Large intestine (tissue), 12 donors: ENCODE measurements at places on chromosomes 4 and X. TPM values are rescaled to one million over a fixed set of nuclear protein-coding genes. Genes with fewer than 3 reads are reported as not detected.

- H3K4me1 ChIP-seq, result no peaks in the 10 kb centered on the region
- H3K27me3 ChIP-seq, result no peaks in the 10 kb centered on the region
- no peak for DNase-seq
- H3K4me3 ChIP-seq, result no peak overlapping the region
- H3K36me3 ChIP-seq, result peaks cover 3% of the 10 kb centered on the region
- no peak overlapping the region for H3K27ac ChIP-seq
These were observed 71.3 kb downstream of the ANKRD17 start for GRCh38 chr4:73187325-73187724.

The BLTP1 gene
- 61.9 TPM for polyA plus RNA-seq

DNA sequence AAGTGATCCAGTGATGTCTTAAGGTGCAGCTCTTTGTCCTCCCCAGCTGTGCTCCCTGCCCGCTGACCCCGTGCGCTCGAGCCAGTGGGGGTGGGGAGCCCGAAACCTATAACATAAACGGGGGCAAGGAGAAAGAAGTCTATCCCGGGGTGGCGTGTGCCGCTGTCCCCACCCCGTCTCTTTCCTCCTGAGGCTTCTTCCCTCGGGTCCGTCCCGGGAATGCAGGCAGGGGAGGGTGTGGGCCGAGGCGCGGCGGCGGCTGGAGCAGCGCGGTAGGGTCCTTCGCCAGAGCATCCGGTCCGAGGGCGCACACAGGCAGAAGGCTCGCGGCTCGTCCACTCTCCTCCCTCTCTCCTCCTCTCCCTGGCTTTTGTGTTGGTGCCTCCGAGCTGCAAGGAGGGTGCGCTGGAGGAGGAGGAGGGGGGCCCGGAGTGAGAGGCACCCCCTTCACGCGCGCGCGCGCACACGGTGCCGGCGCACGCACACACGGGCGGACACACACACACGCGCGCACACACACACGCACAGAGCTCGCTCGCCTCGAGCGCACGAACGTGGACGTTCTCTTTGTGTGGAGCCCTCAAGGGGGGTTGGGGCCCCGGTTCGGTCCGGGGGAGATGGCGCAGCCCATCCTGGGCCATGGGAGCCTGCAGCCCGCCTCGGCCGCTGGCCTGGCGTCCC is at the start of gene RAB33A:
TSS of gene RAB33A (plus strand) at position 517 of the 681 bp plus-strand sequence. CDS start at position 618, 101 bp downstream.
- H3K27me3 ChIP-seq, result peaks cover 22% of the 10 kb centered on the region
- peaks cover 5% of the 10 kb centered on the region for H3K4me1 ChIP-seq
- no peak within 1 kb of the TSS for H3K27ac ChIP-seq
- DNase-seq, result peak; percentile 42
- peak within 1 kb of the TSS; percentile 46 for H3K4me3 ChIP-seq
- no peaks in the 10 kb centered on the region for H3K36me3 ChIP-seq

- H3K36me3 ChIP-seq, result no peaks in the 10 kb centered on the region
- no peak overlapping the region for H3K4me3 ChIP-seq
- no peak for DNase-seq
These were observed 219.7 kb upstream of the NDST3 start for GRCh38 chr4:117814277-117815246.

DNA sequence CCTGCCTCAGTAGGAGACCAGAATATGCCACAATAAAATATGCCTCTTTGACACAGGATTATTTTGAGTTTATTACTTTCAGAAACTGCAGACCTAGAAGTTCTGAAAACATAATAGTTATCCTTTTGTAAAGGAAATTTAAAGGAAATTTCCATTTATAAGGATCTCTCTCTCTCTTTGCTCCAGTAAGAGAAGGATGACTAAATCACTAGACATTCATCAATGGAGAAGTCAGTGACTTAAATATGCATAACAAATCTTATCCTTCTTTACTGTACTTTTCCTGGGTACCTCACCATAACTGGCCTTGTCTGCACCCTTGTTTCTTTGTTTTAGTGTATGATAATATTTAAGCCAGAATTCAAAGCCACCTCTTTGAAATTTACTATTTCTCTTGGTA is 28.3 kb upstream of the OPHN1 start:
- no peaks in the 10 kb centered on the region for H3K27me3 ChIP-seq
- H3K36me3 ChIP-seq, result no peaks in the 10 kb centered on the region
- H3K4me1 ChIP-seq, result no peaks in the 10 kb centered on the region

The PRMT9 gene
- polyA plus RNA-seq, result 12.1 TPM

GRCh38 chr4:4870576-4871241 is 11.2 kb downstream of the MSX1 start:
- H3K27me3 ChIP-seq, result peaks cover 100% of the 10 kb centered on the region
- H3K4me1 ChIP-seq, result peaks cover 9% of the 10 kb centered on the region
- DNase-seq, result no peak
- H3K27ac ChIP-seq, result no peak overlapping the region
- no peak overlapping the region for H3K4me3 ChIP-seq
- H3K36me3 ChIP-seq, result no peaks in the 10 kb centered on the region

GRCh38 chr4:14155803-14156202 is 528.3 kb upstream of the BOD1L1 start:
- no peaks in the 10 kb centered on the region for H3K27me3 ChIP-seq
- no peak for DNase-seq
- no peak overlapping the region for H3K27ac ChIP-seq
- H3K36me3 ChIP-seq, result no peaks in the 10 kb centered on the region

The MAGEA10 gene
- 0.06 TPM for polyA plus RNA-seq

The KIT gene
- polyA plus RNA-seq, result 20.3 TPM

GRCh38 chr4:183304067-183304466 is 16.0 kb downstream of the CLDN22 start:
- H3K27ac ChIP-seq, result no peak overlapping the region
- no peaks in the 10 kb centered on the region for H3K4me1 ChIP-seq
- H3K27me3 ChIP-seq, result no peaks in the 10 kb centered on the region
- peaks cover 5% of the 10 kb centered on the region for H3K36me3 ChIP-seq
- H3K4me3 ChIP-seq, result no peak overlapping the region
- no peak for DNase-seq

DNA sequence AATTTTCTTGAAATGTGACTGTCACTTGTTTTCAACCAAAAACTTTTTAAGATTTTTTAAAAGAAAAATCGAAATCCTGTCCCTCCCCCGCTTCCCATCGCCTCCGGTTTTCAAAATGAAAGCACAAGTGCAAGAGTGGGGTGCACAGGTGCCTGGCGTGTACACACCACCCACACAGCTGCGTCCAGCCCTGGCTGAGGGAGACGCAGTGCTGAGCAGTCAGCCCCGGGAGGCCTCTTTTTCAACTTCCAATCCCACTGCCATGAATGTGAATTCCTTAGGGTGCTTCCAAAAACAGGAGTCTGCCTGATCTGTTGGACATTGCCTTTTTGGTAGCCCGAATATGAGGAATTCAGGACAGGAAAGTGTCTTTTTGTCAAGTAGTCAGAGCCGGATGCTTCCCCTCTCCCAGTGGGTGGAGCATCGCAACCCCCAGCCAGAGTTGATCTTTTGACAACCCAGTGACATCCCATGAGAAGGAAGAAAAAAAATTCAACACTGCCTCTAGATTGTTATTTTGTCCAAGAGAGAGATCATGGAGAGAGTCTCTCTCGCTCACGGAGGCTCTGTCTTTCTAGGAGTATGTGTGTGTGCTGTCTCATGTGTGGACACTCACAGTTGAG is 8.9 kb downstream of the PRRG3 start:
- H3K27me3 ChIP-seq, result no peaks in the 10 kb centered on the region
- no peak overlapping the region for H3K4me3 ChIP-seq
- H3K27ac ChIP-seq, result no peak overlapping the region
- no peaks in the 10 kb centered on the region for H3K4me1 ChIP-seq
- no peaks in the 10 kb centered on the region for H3K36me3 ChIP-seq

The GPAT3 gene
- polyA plus RNA-seq, result 17.0 TPM

DNA sequence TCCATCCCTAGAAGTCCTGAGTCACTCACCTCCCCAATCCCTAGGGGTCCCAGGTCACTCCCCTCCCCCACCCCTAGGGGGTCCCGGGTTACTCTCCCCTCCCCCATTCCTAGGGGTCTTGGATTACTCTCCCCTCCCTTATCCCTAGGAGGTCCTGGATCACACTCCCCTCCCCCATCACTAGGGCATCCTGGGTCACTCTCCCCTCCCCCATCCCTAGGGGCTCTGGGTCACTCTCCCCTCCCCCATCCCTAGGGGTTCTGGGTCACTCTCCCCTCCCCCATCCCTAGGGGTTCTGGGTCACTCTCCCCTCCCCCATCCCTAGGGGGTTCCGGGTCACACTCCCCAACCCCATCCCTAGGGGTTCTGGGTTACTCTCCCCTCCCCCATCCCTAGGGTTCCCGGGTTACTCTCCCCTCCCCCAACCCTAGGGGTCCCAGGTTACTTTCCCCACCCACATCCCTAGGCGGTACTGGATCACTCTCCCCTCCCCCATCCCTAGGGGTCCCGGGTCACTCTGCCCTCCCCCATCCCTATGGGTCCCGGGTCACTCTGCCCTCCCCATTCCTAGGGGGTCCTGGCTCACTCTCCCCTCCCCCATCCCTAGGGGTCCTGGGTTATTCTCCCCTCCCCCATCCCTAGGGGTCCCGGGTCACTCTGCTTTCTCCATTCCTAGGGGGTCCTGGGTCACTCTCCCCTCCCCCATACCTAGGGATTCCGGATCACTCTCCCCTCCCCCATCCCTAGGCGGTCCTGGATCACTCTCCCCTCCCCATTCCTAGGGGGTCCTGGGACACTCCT is 2.1 kb downstream of the ASMTL start:
- no peak for DNase-seq
- peaks cover 5% of the 10 kb centered on the region for H3K4me1 ChIP-seq
- H3K27me3 ChIP-seq, result no peaks in the 10 kb centered on the region

The PABPC5 gene
- polyA plus RNA-seq, result 1.9 TPM

The DCAF16 gene
- polyA plus RNA-seq, result 45.2 TPM

DNA sequence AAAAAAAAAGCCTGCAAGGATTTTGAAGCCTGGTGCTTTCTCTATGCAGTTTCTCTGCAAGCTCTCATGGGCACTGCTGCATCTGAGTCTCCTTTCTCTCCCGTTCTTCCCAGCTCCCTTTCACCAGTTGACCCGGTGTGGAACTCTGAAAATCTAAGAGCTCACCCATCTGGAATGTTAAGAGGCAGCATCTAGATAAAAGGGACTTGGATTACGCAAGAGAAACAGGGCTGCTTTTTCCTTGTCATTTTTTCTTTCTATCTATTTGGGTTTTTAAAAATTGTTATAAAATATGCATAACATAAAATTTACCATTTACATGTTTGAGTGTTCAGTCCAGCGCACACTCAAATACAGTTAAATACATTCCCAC is 95.2 kb upstream of the RPS6KA3 start:
- DNase-seq, result no peak
- H3K27ac ChIP-seq, result peak overlapping the region; percentile 74
- H3K27me3 ChIP-seq, result no peaks in the 10 kb centered on the region

DNA sequence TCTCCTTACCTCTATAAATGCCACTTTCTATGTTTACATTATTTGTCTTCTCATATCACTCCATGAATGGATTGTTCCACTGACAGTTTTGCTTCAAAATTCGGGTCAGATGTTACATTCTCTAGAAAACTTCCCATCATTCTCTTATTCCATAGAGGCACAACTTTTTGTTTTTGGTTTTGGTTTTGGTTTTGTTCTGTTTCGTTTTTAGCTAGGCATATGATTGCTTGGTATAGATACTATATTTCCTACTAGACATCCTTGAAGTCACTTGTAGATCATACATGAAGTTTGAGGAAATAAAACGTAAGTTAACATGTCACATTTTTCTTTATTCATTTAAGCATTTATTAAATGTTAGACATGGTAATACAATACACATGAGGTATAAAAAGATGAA is 961.0 kb downstream of the PCDH18 start:
- DNase-seq, result no peak
- H3K4me3 ChIP-seq, result no peak overlapping the region
- no peaks in the 10 kb centered on the region for H3K36me3 ChIP-seq
- H3K27ac ChIP-seq, result no peak overlapping the region
- no peaks in the 10 kb centered on the region for H3K27me3 ChIP-seq

DNA sequence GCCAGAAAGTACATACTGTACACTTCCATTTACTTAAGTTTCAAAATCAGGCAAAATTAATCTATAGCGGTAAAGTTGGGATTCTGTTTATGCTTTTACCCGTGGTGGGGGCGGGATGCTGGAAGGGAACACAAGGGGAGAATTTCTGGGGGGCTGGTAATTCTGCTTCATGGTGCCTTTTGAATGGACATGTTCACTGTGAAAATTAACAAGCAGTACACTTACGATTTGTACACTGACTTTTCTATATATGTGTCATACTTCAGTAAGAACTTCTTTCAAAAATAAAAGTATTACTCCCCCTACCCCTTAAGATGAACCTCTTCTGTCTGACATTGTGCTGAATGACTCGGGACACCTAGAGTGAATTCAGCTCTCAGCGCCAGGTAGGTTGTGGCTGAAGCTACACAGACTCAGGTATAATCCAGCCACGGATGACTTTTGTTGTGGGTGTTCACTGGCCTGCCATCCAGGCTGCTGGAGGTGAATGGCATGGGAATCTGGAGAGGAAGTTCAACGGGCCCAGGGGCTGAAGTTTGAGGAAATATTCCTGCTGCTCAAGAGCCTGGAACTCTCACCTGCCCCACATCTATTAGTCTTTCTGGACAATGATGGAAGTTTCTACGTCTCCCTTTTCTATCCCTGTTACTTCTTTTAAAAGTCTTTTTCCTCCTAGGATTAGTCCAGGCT is 7.3 kb upstream of the TCEANC start:
- H3K4me3 ChIP-seq, result no peak overlapping the region
- no peaks in the 10 kb centered on the region for H3K27me3 ChIP-seq
- H3K4me1 ChIP-seq, result peaks cover 2% of the 10 kb centered on the region
- no peaks in the 10 kb centered on the region for H3K36me3 ChIP-seq
- DNase-seq, result no peak

The GAGE12E gene
- polyA plus RNA-seq, result not detected

The SSX4B gene
- polyA plus RNA-seq, result not detected

- H3K36me3 ChIP-seq, result no peaks in the 10 kb centered on the region
- no peaks in the 10 kb centered on the region for H3K4me1 ChIP-seq
- no peaks in the 10 kb centered on the region for H3K27me3 ChIP-seq
- DNase-seq, result no peak
These were observed 99.1 kb upstream of the RXFP1 start for GRCh38 chr4:158422546-158422945.

The SEC31A gene
- polyA plus RNA-seq, result 311 TPM

The P2RY4 gene
- polyA plus RNA-seq, result 2.6 TPM

The RHOXF2B gene
- polyA plus RNA-seq, result 0.07 TPM

GRCh38 chr4:137664416-137664815 is 132.1 kb upstream of the PCDH18 start:
- H3K4me3 ChIP-seq, result no peak overlapping the region
- no peaks in the 10 kb centered on the region for H3K36me3 ChIP-seq
- H3K27me3 ChIP-seq, result no peaks in the 10 kb centered on the region

DNA sequence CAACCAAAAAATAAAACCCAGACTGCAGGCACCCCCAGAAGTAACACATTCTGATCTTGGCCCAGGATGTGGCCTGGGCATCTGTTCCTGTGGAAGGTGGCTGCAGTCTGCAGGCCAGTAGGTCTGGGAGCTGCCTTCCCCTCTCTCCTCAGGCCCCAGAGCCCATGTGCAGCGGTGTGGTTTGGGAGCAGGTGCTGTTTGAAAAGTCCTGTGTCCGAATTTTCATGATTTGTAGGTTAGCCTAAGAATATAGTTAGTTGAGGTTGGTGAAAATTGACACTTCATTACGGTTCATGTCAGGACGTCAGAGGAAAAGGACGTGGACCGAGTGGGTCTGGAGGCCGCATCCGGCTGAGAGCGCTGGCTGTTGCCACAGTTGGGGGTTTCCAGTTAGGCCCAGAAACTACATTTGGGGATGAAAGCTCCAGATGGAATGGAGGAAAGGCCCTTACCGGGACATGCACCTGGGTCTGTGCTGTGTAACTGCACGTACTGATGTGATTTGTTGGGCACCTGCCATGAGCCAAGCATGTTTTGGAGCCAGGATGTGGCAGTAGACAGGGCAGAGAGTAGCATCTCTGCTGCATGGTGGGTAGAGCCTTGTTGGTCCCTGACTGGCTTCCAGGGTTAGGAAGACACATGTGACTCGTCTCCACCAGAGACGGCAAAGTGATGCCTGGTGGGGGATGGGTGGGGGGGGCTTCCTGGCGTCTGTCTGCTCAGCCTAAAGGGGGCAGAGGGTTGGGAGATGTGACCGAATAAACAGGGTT is 21.7 kb upstream of the HGFAC start:
- DNase-seq, result no peak
- peaks cover 80% of the 10 kb centered on the region for H3K36me3 ChIP-seq
- H3K4me1 ChIP-seq, result no peaks in the 10 kb centered on the region
- no peak overlapping the region for H3K27ac ChIP-seq
